ENCODE measurements at places on chromosomes 2 and 18. TPM values are rescaled to one million over a fixed set of nuclear protein-coding genes. Genes with fewer than 3 reads are reported as not detected.
A peak's percentile ranks its signal among the peaks of the same experiment; 100 is the strongest.

DNA sequence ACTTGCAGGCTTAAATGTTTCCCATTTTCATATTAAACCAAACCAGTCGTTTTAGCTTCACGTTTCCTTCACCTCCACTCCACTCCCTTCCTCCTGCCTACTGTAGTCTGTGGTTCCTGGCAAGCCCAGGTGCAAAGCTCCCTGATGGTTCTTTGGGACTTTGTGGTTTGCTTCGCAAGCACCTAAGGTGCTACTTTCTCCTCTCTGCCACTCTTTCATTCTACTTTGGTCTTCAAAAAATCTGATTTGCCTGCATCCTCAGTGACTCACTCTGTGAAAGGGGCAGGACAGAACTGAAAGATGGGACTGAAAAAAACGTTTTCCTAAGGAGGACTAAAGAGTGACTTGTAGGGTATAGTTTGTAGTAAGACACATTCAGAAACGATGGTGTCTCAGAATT, 228.4 kb downstream of the CYRIA start:
- no peaks in the 10 kb centered on the region for H3K4me1 ChIP-seq
- no peak for DNase-seq
- H3K27ac ChIP-seq: no peak overlapping the region
- no peak overlapping the region for H3K4me3 ChIP-seq
- H3K36me3 ChIP-seq: no peaks in the 10 kb centered on the region

The GREB1L gene
- total RNA-seq: not detected

- DNase-seq: no peak
- H3K36me3 ChIP-seq: no peaks in the 10 kb centered on the region
- no peak overlapping the region for H3K4me3 ChIP-seq
- H3K27ac ChIP-seq: no peak overlapping the region
- H3K27me3 ChIP-seq: peaks cover 10% of the 10 kb centered on the region
- peaks cover 3% of the 10 kb centered on the region for H3K4me1 ChIP-seq
Observed at GRCh38 chr18:76564117-76564516, 69.1 kb upstream of the ZNF516 start.

The GALR1 gene
- not detected for total RNA-seq

DNA sequence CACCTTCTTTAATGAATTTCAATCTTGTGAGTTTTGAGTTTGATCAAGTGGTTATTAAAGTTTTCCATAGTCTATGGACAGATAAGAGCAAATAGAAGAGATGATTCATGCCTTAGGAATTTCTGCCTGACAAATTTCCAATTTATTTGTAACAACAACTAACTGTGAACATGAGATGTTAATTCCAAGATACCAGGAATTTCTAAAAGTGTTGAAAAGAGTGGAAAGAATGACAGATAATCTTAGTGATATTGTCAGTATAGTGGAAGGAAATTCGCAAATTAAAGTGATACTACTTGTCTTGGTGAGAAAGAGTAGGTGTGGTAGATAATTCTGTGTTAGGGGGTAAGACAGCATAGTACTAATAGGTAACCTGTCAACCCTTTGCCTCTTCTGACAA, 82.4 kb downstream of the AGPS start:
- H3K4me3 ChIP-seq: no peak overlapping the region
- H3K27me3 ChIP-seq: no peaks in the 10 kb centered on the region
- peaks cover 6% of the 10 kb centered on the region for H3K4me1 ChIP-seq
- no peak for DNase-seq

- H3K4me1 ChIP-seq: peaks cover 4% of the 10 kb centered on the region
- no peak for DNase-seq
- no peak overlapping the region for H3K4me3 ChIP-seq
- peaks cover 7% of the 10 kb centered on the region for H3K27me3 ChIP-seq
- H3K36me3 ChIP-seq: no peaks in the 10 kb centered on the region
Observed at GRCh38 chr2:224434618-224435017, 32.7 kb upstream of the FAM124B start.

The TTR gene
- not detected for total RNA-seq

DNA sequence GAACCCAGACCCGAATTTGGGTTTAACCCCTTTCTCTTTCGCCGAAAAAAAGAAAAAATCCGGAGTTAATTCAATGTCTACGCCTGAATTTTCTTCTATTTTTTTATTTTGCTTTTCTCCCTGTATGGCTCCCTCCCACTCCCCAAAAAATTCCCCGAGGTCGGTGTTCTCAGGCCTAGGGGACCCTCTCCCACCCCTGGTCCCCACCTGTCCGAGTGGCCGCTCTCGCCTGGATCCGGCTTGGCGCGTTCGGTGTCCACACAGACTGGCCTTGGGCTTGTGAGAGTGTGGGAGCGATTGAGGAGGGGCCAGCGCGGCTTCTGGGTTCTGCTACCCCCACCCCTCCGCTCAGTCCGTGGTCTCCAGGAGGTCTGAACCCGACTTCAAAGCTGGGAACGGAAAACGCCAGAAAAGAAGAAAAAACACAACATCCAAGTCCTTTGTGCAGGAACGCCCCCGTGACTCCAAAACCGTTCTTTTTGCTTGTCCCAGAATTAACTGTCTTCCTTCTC, 5.7 kb upstream of the EN1 start:
- H3K27ac ChIP-seq: peak overlapping the region; percentile 26
- peaks cover 5% of the 10 kb centered on the region for H3K36me3 ChIP-seq
- peaks cover 9% of the 10 kb centered on the region for H3K4me1 ChIP-seq
- peaks cover 80% of the 10 kb centered on the region for H3K27me3 ChIP-seq
- H3K4me3 ChIP-seq: no peak overlapping the region

The HRH4 gene
- 1.6 TPM for total RNA-seq

- H3K27ac ChIP-seq: no peak overlapping the region
- H3K4me3 ChIP-seq: no peak overlapping the region
- no peak for DNase-seq
- peaks cover 31% of the 10 kb centered on the region for H3K27me3 ChIP-seq
Observed at GRCh38 chr2:33021542-33022227, 74.9 kb downstream of the LTBP1 start.

GRCh38 chr2:73920577-73921545, 5.8 kb upstream of the DGUOK start:
- no peaks in the 10 kb centered on the region for H3K36me3 ChIP-seq
- H3K4me3 ChIP-seq: no peak overlapping the region
- no peak overlapping the region for H3K27ac ChIP-seq
- H3K4me1 ChIP-seq: peaks cover 11% of the 10 kb centered on the region
- peak; percentile 73 for DNase-seq
